ENCODE measurements at places on chromosomes 4 and X. TPM values are rescaled to one million over a fixed set of nuclear protein-coding genes. Genes with fewer than 3 reads are reported as not detected.

The TENM3 gene
- total RNA-seq: 5.8 TPM

The NSD2 gene
- total RNA-seq: 144 TPM

The AKAP4 gene
- total RNA-seq: not detected

The TCEAL7 gene
- 44.3 TPM for total RNA-seq

The NWD2 gene
- not detected for total RNA-seq

The VSIG4 gene
- not detected for total RNA-seq

The DGKK gene
- not detected for total RNA-seq

The TASL gene
- total RNA-seq: not detected

The KLF3 gene
- total RNA-seq: 13.4 TPM

The RNF128 gene
- total RNA-seq: 1.5 TPM

The TIGD4 gene
- 0.50 TPM for total RNA-seq

The BMPR1B gene
- 1.1 TPM for total RNA-seq

The BTK gene
- total RNA-seq: not detected

The PDCL2 gene
- not detected for total RNA-seq

The GLRA3 gene
- total RNA-seq: under 0.01 TPM

The GUCY1B1 gene
- 4.4 TPM for total RNA-seq

The SLC38A5 gene
- total RNA-seq: 60.2 TPM

The FAT4 gene
- total RNA-seq: 9.9 TPM

The F11 gene
- not detected for total RNA-seq

The PAGE5 gene
- total RNA-seq: not detected

The BST1 gene
- 3.1 TPM for total RNA-seq

The PNCK gene
- total RNA-seq: 1.2 TPM

The CT45A5 gene
- not detected for total RNA-seq

The SPANXB1 gene
- not detected for total RNA-seq

The CFI gene
- total RNA-seq: 3.0 TPM

The CYBB gene
- not detected for total RNA-seq

The SLC16A2 gene
- 14.4 TPM for total RNA-seq

The BEX4 gene
- total RNA-seq: 26.4 TPM

The BEX2 gene
- 2.1 TPM for total RNA-seq

The SMIM43 gene
- total RNA-seq: 0.89 TPM

The REELD1 gene
- total RNA-seq: not detected

The NUDT10 gene
- 6.3 TPM for total RNA-seq

The MFAP3L gene
- total RNA-seq: 2.6 TPM

The TRIM2 gene
- 68.0 TPM for total RNA-seq

The MAGEA6 gene
- total RNA-seq: not detected

The RASSF6 gene
- not detected for total RNA-seq

The FGF16 gene
- total RNA-seq: not detected

The NSG1 gene
- not detected for total RNA-seq

The CSAG1 gene
- not detected for total RNA-seq

The XG gene
- total RNA-seq: 4.9 TPM

Measured in uterine smooth muscle cell (primary cell).